Stimulated activated CD8-positive, alpha-beta memory T cell treated with anti-CD3 and anti-CD28 coated beads, Interleukin-15, amount 100 ng/mL, for 48 hours (primary cell): ENCODE measurements at places on chromosomes 16 and 17.
A peak's percentile ranks its signal among the peaks of the same experiment; 100 is the strongest.

- DNase-seq: no peak
Observed at GRCh38 chr16:65415460-65415859, 293.6 kb upstream of the CDH11 start.

DNA sequence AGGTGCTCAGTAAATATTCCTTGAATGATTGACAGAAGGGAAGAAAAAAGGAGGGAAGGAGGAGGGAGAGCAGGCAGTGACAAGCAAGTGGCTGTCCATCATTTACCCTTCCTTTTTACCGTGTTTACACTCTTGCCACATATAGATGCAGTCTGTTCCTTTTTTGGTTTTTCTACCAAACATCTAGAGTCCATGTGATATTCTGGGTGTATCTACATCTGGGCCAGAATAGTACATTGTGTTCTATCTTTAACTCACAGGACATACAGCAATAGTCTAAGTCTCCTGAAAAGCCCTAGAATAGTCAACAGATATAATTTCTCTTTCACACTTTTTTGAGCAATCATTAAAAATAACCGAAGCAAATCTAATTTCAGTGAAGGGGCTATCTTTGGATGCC, 33.5 kb downstream of the KCNJ2 start:
- DNase-seq: no peak

GRCh38 chr17:1034652-1035210, 37.8 kb downstream of the TIMM22 start:
- no peak for DNase-seq

DNA sequence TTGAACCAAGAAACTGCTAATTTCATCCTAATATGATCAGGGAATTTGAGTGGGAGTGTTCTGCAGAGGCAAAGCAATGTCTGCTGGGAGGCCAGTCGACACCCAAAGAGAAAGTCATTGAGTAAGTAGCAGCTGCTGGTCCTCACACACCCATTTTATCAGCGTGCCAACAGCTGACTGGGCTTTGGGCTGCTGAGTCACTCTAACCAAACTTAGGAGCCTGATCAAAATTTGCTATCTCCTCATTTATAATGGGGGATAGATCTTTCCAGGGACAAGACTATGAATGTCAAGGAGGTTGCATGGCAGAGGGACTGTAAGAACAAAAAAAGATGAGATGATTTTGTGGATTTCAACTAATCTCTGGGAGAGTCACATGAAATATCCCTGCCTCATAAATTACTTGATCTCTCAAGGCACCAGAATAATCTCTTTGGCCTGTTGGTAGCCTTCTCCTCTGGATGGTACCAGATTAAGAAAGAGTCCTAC, 32.9 kb downstream of the CPSF4L start:
- no peak for DNase-seq

DNA sequence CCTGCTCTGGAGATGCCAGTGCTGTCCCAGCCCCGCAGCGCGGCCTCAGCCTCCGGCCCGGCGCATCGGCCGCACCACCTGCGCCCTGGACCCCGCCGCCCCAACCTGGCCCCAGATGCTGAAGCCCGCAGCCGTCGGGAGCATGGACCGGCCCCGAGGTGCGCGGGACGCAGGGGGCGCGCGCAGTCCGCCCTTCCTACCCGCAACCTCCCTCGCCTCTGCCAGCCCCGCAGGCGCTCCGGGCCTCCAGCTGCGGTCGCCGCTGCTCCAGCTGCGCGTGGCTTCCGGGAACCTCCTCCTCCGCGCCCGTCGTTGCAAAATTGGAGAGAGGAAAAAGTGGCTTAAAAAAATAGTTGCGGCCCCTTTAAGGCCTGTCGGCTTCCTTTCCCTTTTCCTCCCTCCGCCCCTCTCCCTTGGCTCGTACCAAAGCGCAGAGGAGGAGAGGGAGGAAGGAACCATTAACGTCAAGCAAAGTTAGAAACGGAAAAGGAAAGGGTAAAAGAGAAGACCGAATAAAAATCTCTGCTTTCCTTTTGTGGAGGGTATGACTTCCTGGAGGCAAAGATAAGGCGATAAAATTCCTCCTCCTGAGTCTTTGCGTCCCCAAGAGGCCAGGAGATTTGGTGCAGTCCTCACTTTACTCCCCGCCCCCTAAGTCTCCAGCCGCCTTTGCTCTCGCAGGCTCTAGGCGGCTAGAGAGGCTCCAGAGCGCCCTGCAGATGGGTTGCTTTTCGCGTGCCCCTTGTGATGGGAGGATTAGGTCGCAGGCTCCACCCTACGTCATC, at the start of gene CDIPT:
CDIPT (minus strand) TSS at position 343 of the 785 bp plus-strand sequence. CDS start 369 bp downstream, outside the sequence.
- peak; percentile 89 for DNase-seq

GRCh38 chr16:74825941-74826340, 51.3 kb upstream of the FA2H start:
- no peak for DNase-seq

GRCh38 chr16:88883946-88884345, 17.5 kb upstream of the PABPN1L start:
- no peak for DNase-seq

DNA sequence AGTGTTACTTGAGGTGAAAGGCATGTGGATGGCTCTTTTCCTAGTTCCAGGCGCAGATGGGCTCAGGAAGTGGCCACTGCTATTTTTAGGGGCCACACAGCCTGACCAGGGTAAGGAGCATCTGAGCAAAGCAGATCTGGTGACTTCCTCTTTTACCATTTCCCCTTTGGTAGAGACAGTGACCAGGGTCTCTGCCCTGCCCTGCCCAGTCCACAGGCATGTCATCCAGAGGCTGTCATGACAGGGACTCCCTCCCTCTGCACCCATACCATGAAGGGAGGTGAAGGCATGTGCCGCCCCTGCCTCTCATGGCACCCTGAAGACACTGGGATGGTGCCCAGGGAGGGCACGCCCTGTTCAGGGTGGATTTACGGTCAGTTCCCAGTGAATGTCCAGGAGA, 2.2 kb downstream of the PLA2G15 start:
- DNase-seq: no peak

DNA sequence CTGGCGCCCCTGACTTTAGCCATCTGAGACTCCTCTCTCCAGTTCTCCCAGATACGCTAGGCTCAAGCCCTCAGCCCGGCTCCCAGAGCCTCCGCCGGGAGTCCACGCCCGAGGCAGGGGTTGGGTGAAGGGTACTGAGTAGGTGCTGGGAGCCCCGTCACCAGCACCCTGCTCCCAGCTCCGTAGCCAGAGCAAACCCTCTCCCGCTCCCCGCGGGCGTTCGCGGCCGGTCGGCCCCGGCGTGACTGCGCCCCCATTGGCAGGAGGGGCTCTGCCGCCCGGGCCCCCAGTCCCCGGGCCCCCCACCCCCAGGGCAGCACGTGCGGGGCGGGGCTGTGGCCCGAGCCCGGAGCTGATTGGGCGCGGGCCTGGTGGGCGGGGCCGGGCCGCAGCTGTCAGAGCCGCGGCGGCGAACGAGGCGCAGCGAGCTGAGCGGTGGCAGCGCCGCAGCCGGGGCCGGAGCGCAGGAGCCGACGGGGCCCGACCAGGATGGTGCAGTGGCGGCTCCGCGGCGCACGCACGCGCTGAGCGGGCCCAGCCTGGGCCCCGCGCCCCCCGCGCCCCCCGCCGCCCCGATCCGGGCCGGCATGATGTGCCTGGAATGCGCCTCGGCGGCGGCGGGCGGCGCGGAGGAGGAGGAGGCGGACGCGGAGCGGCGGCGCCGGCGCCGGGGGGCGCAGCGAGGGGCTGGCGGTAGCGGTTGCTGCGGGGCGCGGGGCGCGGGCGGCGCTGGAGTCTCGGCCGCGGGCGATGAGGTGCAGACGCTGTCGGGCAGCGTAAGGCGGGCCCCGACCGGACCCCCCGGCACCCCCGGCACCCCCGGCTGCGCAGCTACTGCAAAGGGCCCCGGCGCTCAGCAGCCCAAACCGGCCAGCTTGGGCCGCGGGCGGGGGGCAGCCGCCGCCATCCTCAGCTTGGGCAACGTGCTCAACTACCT, at the start of gene SPNS2:
SPNS2 (plus strand) TSS at position 421 of the 937 bp plus-strand sequence; CDS start at position 588, 167 bp downstream.
- DNase-seq: peak; percentile 56

GRCh38 chr16:54342966-54343365, 56.4 kb upstream of the IRX3 start:
- no peak for DNase-seq

GRCh38 chr17:28346199-28346580, 10.6 kb downstream of the TNFAIP1 start:
- no peak for DNase-seq

DNA sequence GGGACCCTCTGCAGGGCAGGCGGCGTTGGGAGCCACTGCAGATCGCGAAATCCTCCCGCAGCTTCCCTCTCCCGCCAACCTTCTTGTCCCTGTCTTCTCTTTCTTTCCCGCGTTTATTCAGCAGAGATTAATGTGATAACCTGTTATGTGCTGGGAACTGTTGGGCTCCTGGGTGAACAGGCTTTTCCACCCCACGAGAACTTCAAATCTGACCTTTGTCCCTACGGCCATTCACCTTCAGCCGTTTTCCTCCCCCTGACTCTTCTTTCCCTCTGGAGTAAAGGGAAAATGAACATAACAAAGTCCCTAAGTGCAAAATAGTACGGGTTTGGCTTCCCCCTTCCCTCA, 15.2 kb upstream of the KPNA2 start:
- DNase-seq: no peak

GRCh38 chr16:71894229-71894920, 956 bp upstream of the IST1 start:
- no peak for DNase-seq

DNA sequence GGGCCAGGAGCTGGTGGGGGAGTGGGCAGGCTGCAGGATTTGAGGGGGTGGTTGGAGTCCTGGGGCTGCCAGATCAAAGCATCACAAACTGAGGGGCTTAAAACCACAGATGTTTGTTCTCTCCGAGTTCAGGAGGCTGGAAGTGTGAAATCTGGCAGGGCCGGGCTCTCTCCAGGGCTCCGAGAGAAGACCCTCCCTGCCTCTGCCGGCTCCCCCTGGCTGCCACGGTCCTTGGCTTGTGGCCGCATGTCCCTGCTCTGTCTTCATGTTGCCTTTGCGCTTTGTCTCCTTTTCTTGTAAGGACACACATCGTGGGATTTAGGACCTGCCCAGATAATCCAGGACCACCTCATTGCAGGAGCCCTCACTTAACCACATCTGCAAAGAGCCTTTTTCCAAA, 139.8 kb upstream of the GSE1 start:
- no peak for DNase-seq

- no peak for DNase-seq
Observed at GRCh38 chr16:27618606-27619327, 68.8 kb downstream of the KATNIP start.

DNA sequence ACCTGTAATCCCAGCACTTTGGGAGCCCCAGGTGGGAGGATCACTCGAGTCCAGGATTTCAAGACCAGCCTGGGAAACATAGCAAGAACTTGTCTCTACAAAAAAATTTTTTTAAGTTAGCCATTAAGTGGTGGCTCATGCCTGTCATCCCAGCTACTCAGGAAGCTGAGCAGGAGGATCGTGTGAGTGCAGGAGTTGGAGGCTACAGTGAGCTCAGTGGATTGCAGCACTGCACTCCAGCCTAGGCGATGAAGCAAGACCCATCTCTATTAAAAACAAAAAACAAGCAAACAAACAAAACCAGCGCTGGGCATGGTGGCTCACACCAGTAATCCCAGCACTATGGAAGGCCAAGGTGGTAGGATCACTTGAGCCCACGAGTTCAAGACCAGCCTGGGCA, 38.0 kb downstream of the HEATR3 start:
- DNase-seq: no peak

- DNase-seq: no peak
Observed at GRCh38 chr17:45093444-45094110, 32.5 kb downstream of the NMT1 start.

DNA sequence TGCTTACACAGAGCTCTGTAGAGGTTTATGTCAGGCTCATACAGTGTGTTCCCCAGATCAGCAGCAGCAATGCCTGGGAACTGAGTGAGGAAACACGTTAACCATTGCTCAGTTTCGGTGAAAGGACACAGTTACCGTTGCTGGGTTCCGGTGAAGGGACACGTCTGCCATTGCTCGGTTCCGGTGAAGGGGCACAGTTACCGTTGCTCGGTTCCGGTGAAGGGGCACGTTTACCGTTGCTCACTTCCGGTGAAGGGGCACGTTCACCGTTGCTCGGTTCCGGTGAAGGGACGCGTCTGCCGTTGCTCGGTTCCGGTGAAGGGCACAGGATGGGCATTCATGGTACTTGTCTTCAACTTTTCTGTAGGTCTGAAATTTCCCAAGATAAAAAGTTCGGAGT, 81.7 kb downstream of the MRM3 start:
- no peak for DNase-seq

DNA sequence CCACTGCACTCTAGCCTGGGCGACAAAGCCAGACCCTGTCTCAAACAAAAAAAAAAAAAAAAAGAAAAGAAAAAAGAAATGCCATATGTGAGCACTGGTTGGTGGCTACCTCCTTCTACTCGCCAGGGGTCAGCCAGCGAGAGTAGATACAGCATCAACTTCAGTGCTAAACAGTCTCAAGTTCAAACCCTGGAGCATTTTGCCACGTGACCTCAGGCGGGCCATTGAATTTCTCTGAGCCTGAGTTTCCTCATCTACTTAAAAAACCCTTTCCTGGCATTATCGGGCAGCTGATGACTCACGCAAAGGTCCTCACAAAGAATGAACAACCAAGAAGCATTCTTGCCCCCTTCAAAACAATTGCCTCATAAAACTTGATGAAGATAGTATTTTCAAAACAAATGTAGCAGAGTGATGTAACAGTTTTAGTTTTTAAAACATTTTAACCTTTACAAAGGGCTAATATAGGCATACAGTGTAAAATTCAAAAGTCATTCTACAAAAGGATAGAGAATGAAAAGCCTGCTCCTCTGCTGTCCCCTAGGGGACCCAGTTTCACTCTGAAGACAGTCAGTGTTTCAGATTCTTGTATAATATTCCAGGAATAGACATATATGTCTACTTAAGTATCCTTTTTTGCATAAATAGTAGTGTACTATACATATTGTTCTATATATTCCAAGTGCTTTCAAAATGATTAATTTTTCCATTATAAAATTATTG, 28.4 kb downstream of the DNAH2 start:
- DNase-seq: no peak

- no peak for DNase-seq
Observed at GRCh38 chr17:17804007-17804406, 32.8 kb downstream of the SREBF1 start.

GRCh38 chr16:48433850-48434530, 48.8 kb upstream of the SIAH1 start:
- no peak for DNase-seq

- DNase-seq: no peak
Observed at GRCh38 chr17:58960068-58960467, 146.6 kb downstream of the TRIM37 start.
